ENCODE measurements at places on chromosomes 2 and 18.

DNA sequence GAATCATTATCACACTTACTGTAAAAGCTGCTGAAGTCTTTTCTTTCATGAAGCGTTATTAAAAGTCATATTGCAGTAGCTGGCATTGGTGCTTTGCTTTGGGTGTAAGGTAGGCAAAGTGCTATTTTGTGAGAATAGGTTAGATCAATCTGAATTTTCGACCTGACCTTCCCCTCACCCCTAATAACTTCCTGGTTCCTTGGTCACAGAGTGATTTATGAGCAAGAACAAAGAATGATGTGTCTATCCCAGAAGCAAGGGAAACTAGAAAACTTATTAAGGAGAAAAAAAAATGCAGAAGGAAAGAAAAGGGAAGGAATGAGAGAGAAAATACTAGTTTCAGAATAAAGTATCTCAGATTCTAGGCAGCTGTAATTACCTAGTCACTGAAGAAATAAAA is 163.1 kb upstream of the MEIS1 start:
- no peak for DNase-seq

DNA sequence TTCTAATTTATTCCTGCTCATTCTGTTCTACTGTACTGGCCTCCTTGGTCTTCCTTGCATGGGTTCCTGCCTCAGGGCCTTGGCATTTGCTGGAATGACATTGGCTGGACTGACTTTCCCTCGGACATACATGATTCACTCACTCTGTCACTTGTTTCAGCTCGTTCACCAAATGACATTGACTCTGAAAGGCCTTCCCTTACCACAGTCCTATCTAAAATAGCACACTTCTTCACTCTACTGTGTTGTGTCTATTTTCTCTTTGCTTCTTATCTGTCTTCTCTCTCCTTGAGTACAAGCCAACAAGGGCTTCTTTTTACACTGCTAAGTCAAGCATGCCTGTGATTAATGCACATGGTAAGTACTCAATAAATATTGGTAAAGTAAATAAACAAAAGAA is 65.6 kb downstream of the SCG2 start:
- DNase-seq, result no peak

DNA sequence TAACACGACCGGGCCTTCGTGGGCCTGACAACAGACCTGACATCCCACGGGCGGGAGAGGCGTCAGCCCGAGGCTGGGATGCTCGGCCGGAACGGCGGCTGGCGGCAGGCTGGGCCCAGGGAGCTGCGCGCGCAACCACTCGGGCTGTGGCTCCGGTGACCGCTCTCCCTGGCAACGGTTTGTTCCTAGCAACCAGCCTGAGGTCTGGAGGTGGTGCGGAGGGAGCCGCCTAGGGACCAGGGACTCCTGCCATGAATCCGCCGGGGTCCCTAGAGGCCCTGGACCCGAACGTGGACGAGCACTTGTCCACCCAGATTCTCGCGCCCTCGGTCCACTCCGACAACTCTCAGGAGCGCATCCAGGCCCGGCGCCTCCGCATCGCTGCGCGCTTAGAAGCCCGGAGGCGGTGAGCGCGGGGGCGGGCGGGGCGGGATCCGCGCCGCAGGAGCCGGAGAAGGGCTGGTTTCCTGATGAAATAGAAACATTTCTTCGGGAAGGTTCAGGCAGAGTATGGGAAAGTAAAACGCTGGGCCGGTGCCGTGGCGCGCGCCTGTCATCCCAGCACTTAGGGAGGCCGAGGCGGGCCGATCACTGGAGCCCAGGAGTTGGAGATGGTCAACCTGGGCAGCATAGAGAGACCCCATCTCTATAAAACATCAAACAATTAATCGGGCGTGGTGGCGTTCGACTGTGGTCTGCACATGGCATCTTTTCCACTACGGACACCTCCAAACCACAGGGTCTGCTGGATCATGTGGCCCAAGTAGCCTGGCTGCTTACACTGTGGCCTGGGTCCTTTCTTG is at the start of gene DRC1:
DRC1 (plus strand) TSS at position 182 of the 803 bp plus-strand sequence; CDS start at position 252, 70 bp downstream.
- DNase-seq, result no peak

DNA sequence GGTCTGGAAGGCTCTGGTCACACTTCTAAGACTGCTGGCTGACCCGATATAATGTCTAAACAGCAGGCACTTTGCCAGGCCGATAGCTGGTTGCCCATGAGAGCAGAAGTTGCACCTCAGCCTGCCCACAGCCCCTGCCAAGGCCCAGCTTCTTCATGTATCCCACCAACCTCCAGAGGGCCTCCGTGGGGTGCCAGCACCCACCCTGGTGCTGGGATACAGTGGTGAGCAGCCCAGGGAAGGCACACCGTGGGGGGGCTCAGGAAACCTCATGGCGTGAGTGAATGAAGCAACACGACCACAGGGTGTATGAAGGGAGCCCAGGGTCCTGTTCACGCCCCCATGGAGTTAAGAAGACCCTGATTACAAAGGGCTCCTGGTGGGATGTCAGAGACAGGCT is 16.2 kb upstream of the GLI2 start:
- DNase-seq, result no peak

GRCh38 chr2:172119089-172119488 is 16.4 kb upstream of the DLX2 start:
- DNase-seq, result no peak

DNA sequence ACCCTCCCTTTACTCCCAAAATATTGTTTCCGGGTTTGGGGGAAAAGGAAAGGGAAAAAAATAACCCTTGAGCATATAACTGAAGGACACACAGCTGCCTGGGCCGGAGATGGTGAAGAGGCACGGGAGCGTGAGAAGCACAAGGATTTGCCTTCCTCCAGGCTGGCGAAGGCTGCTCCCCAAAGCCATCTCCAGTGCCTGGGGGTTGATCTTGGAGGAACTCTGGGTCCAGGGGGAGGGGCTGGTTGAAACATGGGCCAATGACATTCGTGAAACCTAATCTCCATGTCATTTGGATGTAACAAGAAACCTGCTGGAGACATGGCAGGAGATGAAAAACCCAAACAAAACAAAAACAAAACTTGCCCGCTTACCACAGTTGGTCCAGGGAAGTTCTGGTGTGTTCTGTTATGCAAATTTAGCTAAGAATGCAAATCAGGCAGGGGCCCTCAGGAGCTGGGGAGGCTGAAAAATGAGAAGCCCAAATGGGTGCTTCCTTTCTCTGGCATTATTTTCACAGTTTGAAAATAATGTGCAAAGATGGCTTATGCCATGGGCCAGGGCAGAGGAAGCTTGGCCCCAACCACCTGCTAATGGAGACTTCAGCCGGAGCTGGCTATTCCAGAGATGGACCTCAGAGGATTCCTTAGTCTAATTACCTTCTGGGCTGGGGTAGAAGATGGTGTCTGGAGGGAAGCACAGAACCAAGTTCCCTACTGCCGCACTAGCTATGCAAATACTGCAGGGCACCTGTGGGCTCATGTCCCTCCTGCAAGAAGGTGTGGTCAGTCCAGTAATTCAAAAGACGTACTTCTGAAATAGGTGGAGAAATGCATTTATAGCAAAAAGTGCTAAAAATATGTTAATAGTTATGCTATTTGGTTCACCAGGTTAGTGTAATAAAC is 180.9 kb downstream of the BCL2 start:
- no peak for DNase-seq

GRCh38 chr2:209638346-209638745 is 133.3 kb upstream of the UNC80 start:
- no peak for DNase-seq

DNA sequence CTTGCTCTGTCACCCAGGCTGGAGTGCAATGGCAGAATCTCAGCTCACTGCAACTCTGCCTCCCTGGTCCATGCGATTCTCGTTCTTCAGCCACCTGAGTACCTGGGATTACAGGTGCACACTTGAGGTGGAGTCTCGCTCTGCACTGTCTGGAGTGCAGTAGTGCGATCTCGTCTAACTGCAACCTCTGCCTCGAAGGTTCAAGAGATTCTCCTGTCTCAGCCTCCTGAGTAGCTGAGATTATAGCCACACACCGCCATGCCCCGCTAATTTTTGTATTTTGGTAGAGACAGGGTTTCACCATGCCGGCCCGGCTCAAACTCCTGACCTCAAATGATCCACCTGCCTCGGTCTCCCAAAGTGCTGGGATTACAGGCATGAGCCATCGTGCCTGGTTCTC is 83.3 kb downstream of the CCBE1 start:
- no peak for DNase-seq

- no peak for DNase-seq
Observed at GRCh38 chr2:103152556-103152955, 390.7 kb downstream of the TMEM182 start.

DNA sequence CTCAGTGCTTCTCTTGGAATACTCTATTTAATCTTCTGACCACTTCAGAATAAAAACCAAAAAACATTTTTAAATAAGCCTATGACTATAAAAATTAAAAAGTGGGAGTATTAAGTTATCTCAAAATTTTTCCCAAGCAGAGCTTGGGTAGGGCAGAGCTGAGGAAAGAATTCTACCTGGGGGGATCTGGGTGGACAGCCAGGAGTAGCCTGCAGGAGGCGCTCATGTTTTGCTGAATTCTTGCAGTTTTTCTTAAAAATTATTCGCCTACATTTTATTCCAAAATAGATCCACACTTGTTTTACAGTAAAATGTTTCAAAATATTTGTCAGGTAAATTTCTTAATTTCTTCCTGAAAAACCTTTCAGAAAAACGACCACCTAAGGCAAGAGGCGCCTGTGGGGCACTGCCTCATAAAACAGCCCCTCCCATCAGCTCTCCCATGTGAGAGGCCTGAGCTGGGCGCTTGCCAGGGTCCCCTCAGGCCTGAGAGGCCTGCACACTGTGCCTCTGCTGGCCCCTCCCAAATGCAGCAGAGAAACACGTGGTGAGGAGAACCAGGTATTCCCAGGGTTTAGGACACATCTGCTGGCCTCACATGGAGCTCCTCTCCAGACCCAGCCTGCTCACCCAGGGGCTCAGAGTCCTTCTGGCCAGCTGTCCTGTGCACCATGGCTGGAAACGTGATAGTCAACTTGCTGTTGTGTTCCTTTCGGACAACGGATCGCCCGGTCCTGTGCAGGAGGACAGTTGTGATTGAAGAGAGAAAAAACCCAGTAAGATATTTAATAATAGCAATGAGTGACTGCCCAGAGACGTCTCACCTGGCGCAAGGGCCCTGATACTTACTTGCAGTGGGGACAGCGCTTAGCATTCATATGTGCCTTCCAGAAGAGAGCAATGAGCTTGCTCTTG is 17.5 kb downstream of the POLR1A start:
- no peak for DNase-seq

GRCh38 chr2:221731432-221732145 is 159.5 kb upstream of the EPHA4 start:
- DNase-seq, result no peak

- DNase-seq, result no peak
Observed at GRCh38 chr18:54235871-54236270, 11.4 kb upstream of the MBD2 start.

GRCh38 chr2:69833752-69834151 is 4.3 kb downstream of the GMCL1 start:
- no peak for DNase-seq

DNA sequence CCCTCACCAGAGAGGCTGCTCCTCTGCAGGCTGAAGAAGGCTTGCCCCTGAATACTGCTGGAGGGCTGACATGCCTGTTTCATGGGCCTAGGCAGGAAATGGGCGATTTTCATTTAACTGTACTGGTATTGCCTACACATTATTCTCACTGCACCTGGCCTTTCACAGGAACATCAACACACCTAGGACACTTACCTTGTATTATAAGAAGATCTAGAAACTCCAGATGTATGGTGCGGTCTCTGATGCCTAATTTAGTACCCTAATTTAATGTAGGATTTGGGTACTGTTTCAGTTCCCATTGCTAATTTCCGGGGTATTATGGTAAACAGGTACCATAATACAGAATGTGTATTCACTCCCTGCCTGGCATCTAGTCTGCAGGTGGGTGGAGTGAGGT is 146.0 kb downstream of the MYO1B start:
- DNase-seq, result no peak

DNA sequence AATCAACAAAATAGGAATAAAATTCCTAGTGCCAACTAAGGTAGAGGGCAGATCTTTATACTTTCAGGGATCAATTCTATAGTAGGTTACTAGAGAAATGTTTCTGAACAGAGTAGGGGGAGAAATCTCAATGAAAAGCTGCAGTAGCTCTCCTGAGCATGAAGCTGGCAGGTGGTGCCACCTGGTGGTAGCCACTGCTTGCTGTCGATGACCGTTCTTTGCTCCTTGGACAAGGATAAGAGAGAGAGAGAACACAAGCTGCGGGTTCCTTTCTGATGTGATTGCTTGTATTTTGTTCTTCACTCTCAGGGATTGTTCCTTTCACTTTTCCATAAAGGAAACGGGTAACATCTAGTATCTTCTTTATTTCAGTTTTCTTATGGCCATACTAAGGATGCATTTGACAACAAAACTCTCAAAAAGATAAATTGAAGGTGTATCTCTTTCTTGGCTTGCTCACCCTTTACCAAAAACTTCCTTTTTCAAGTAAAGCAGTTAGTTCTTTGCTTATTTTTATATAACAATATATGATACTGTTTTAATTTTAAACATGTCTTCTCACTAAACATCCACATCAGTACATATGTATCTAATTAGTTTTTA is 18.6 kb upstream of the MRPL19 start:
- no peak for DNase-seq

DNA sequence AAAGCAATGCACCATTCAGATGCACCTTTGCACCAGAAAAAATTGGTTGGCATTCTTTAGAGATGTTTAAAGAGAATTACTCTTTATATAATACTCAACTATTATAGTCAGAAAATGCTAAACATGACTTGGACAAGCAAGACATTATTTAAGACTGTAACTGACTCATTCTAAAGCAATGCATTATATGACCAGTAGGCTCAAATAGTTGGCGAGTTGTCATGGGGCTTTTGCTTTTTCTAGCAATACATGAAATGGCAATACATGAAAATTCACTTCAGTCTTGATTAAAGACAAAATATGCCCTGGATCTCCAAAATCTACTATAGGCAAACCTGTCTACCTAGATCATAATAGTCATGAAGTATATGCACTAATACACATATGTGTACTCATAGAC is 216.9 kb upstream of the VWC2L start:
- no peak for DNase-seq

DNA sequence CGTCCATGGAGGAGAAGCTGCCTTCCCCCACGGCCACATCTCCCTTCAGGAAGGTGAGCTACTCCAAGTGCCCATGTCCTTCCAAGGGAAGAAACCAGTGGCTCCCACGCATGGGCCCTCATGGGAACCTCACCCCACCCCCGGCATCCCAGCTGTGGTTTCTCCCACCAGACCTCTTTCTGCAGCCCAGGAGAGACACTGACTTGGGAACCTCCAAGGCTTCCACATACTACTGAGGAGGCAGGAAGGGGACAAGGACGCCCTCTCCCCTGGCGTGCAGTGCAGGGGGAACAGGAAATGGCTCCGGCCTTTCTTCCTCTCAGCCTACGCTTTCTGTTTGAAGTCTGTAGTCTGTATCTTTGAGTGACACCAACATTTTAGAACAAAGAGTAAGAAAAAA is 104.5 kb upstream of the EPC2 start:
- no peak for DNase-seq

DNA sequence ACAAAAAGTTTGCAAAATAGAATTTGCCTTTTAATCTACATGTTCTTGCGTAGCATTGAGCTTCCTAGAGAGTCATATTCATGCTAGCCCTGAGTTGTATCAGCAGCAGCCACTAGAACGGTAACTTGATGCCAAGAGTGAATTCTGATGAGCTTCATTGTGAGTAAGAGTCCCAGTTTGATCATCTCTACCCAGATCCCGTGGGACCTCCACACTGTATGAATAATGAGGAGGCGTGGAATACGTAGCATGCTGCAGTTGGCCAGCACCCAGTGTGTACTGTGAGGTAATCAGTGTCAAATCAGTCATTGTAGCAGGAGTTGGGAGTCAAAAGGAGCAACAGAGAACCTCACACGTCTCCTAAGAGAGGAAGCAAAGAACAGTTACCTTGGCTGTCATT is 197.9 kb downstream of the NEDD4L start:
- no peak for DNase-seq

GRCh38 chr18:24499814-24500213 is 39.4 kb downstream of the HRH4 start:
- no peak for DNase-seq

Data from stimulated activated CD8-positive, alpha-beta memory T cell treated with anti-CD3 and anti-CD28 coated beads, Interleukin-7, amount 100 ng/mL, for 48 hours (primary cell).